ENCODE measurements at places on chromosomes 11 and 22.

DNA sequence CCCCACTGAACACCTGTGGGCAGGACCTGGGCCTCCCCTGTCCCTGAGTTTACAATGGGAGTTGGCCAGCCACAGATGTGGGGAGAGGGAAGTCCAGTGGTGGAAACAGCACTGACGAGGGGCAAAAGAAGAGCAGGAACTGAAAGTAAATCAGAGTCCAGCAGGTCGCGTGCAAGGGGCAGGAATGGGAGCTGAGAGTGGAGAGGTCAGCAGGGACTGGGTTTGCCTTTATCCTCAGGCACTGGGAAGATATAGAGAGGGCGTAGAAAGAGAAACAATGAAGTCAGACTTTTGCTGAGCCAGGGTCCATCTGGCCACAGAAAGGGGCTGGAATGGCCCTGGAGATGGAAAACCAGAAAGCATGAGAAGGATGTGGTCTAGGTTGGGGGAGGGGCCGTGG lies 8.5 kb downstream of the P2RY6 start:
- no peak for DNase-seq

GRCh38 chr11:58730507-58731089 lies 1.1 kb downstream of the GLYAT start:
- DNase-seq = no peak

- DNase-seq = no peak
Measured at GRCh38 chr22:19765477-19766239, 5.1 kb downstream of the TBX1 start.

- peak; percentile 75 for DNase-seq
Measured at GRCh38 chr11:20363500-20364340, at the start of gene HTATIP2. Gene HTATIP2, plus strand, starts transcription at chr11:20363714. Its CDS starts 524 bp downstream, at chr11:20364238.

DNA sequence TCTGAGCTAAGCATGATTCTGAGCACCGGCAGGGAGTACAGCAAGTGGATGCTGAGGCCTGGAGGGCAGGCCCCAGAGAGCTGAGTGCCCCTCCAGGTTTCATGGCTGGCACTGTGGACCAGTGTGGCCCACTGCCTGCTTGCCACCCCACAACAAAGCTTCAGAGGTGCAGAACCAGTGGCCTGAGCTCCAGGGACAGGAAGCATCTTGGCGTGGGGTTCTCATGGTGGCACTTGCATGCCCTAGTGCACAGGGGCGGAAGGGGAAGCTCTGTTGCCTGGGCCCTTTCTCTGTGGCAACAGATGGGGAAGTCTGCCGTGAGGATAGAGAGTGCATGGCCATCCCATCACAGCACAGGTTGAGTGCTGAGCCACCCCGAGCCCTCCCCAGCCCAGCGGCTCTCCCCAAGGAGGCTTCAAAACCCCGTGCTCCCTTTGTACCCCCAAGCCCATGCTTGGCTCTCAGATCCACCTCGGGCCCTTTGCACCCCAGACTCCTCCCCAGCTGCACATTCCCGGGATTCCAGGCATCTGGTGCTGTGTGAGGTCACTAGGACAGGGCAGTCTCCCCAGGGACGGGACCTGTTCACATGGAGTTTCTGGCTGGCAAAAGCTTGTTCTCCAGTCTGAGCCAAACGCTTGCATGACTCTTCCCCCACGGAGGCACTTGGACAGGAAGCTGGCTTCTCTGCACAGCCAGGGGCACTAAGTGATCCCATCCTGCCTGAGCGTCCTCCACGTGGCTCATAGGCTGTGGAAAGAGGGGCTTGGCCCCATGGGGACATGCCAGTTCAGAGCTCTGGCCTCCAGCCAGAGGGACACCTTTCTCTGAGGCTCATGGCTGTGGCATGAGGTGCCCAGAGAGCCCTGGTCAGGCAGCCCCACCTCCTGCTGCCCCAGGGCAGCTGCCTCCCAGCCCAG lies 4.2 kb downstream of the SLC25A1 start:
- no peak for DNase-seq

Data from stimulated activated CD4-positive, alpha-beta T cell treated with anti-CD3 and anti-CD28 coated beads, Interleukin-4, amount 100 ng/mL, for 4 hours (primary cell).